ENCODE measurements at places on chromosomes 7 and 10.

DNA sequence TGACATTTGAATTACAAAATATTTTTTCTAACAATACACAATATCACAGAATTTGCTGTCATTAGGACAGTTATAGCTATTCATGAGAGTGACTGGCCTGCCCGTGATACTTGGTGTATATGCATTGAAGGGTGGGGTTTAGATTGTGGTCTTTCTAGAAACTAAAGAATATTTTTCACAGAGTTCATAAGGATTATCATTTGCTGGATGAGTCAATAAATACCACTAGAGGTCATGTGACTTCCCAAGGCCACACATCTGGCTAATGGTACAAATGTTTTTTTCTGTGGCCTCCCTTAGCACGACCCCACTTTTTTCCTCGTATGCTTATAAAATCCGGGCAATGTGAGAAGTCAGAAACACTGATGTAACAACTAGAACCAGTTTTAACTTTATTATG lies 5.2 kb downstream of the OPTN start:
- no peak for DNase-seq

GRCh38 chr10:79293841-79294581 lies 53.3 kb upstream of the PPIF start:
- DNase-seq, result no peak

DNA sequence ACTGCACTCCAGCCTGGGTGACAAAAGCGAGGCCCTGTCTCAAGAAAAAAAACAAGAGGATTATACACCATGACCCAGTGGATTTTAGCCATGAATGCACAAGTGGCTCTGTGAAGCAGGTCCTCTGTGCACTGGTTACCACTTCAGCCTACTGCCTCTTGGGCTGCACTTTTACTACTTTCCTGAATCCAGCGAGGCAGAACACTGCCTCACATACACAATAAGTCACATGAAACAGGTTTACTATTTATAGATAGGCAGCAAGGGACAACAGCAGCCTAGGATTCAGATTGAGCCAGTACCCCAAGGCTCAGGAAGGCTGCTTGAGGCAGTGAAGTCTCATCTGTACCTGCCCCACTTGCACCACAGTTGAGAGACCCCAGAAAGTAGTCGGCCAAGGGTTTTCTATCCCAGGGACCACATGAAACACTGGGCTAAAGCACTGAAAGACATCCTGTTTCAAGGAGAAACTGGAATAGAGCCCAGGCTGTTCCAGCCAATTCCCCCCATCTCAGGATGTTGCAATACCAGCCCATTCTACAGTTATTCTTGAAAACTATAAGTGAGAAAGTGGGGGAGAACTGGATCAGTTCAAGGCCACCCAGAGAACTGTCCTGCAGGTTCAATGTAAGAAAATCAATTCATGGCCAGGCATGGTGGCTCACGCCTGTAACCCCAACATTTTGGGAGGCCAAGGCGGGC lies 10.3 kb upstream of the OGDH start:
- DNase-seq, result no peak

GRCh38 chr7:95784796-95785195 lies 12.4 kb downstream of the DYNC1I1 start:
- no peak for DNase-seq

DNA sequence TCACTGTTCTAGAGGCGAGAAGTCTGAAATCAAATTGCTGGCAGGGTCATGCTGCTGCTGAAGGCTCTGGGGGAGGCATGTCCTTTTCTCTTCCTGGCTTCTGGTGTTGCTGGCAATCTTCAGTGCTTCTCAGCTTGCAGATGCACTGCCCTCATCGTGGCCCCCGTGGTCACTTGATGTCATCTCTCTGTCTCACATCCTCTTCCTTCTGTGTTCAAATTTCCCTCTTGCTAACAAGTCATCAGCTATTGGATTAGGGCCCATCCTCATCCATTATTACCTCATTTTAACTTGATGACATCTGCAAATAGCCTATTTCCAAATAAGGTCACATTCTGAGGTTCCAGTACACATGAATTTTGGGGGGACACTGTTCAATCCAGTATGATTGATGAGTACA lies 36.6 kb upstream of the SRGN start:
- no peak for DNase-seq

- no peak for DNase-seq
Measured at GRCh38 chr10:87603769-87604168, 55.9 kb upstream of the PAPSS2 start.

DNA sequence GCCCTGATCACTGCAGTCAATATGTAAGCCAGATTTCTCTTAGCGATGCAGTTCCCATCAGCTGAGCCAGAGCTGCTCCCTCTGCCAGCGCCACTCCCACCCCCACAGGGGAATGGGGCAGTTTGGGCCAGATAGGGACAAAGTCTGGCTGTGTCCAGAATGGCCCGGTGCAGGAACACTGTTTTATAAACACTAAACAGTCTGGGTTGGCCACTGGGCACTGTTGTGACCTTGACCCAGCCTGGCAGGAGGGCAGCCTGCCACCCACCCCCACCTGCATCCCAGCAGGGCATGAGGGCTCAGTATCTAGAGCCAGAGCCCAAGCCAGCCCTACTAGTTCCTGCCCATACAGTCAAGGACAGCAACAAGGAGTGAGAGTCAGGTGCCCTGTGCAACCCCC lies 1.3 kb downstream of the OGDHL start:
- DNase-seq, result no peak

GRCh38 chr10:80356989-80357850 lies 639 bp downstream of the DYDC2 start:
- DNase-seq, result no peak

DNA sequence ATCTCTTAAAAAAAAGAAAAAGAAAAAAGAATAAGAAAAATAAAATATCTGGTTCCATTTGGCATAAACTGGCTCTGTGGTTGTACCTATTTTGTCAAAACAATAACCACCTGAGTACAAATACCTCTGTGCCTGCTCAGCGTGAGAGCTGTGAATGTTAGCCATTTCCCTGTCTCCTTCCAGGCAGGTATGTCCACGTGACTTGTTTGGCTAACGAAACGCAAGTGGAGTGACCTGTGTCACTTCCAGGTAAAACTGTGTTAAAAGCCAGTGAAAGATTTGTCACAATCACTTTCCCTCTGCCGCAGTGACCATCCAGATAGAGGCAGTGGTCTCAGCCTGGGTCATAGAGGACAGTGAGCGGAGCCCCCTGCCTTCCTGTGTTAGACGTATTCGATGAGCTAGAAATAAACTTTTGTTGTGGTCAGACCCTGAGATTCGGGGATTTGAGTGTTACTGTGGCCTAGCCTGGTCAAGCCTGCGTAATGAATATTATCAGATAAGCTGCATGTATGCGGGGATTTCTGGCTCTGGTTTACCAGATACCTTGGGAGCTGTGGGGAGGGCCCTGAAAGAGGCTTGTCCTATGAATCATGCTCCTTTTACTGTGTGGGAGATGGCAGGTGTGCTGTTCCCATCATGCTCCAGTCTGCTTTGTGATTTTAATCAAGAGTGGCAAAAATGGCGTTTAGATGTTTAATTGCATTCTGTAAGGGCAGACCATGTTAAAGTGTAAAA lies 3.8 kb downstream of the PTER start:
- no peak for DNase-seq

DNA sequence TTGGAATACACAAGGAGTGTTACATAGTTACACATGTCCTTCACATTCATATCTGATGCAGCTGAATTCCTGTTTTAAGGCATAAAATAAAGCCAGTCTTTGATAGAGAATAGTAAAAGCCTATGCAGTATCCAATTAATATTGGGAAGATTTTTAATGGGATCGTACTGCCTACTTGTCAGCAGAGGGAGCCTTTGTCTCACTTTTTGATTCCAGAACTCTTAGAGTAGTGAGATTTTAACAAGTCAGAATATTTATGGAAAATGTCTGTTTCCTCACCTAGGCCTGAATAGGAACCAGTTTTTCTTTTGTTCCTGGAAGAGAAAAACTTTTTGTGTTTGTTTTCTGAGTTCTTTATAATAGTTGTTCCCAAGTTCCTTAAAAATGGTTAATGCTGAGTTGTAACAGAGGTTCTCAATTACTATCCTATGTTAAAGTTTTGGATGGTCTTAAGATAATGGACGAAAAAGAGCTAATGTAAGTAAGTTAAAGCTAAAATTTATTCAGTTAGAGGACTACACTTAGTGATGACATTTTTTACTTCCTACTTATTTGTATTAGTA lies 114.0 kb downstream of the BBS9 start:
- DNase-seq, result no peak

DNA sequence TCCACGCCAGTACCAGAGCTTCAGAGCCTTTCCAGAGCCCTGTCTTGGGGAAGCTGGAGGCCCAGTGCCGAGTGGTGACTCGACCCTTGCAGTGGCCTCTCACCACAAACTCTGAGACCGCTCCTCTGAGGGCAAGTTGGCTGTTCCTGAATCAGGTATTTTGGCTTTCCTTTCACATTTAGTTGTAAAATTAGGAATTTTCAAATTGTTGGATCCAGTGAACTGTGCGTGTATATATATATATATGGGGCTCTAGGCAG lies 128.7 kb upstream of the UNC5B start:
- DNase-seq, result no peak

- DNase-seq, result no peak
Measured at GRCh38 chr10:86360657-86361056, 5.9 kb downstream of the GRID1 start.

DNA sequence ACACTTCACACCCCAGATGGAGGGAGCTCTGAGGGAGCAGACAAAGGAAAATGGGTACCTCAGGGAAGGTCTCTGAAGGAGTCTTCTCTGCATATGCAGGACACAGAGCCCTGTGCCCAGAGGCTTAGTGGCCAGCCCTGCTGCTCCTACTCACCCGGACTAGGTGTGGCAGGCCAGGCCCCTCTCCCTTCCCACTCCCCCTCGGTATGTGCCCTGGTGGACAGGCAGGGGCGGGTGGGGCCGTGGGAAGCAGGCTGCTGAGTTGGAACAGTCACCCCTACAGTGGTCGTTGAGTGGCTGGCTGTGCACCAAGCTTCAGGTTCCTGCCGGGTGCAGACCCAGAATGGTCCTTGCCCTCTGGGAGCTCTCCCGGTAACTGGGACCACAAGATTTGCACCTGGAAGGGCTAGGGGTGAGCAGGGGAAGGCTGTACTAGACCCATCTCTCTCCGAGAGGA lies 68.6 kb downstream of the ZMIZ1 start:
- no peak for DNase-seq
